ENCODE measurements at places on chromosomes 3 and 15.

- DNase-seq, result no peak
Measured at GRCh38 chr3:172132159-172132586, 92.8 kb downstream of the FNDC3B start.

DNA sequence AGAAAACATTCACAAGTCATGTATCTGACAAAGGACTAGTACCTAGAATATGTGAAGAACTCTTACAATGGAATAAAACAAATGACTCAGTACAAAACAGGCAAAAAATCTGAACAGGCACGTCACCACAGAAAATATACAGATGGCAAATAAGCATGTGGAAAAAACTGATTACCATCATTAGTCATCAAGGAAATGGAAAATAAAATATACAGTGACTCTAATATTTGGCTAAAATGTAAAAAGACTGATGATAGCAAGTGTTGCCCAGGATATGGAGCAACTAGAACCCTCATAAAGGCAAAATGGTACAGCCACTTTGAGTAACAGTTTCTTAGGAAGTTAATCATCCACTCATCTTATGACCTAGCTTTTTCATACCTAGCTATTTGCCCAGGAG, 95.8 kb upstream of the ABHD17C start:
- peak; percentile 50 for DNase-seq

DNA sequence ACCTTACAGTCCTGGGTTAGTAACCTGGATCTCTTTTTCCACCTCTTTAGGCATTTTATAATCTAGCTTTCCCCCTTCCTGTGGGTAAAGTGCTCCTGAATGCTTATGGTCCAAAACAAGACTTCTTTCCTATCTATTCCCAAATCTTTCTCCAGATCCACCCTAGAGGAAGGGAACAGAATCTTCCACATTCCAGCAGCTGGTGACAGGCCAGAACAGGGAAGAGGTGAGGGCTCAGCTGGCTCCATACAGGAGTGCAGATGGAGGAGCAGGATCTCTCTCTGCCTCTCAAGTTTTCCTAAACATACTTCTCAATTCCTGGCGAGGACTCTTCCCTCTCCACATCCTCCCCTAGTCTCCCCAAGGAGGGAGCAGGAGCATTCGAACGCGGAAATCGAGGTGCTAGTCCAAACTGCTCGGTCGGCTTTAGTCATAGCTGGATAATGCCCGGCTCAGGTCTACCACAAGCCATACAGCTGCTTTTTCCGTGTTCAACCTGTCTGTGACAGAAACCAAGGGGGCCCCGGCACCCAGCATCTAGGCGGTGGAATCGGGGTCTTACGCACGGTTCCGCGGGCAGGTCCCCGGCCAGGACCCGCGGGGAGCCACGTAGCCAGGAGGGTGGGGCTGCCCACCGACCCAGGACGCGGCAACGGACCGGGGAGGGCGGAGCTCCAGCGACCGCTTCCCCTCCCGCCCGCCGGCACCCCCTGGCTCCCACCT, 4.0 kb downstream of the RASSF1 start:
- peak; percentile 40 for DNase-seq

- no peak for DNase-seq
Measured at GRCh38 chr3:49712631-49713317, 6.7 kb downstream of the AMIGO3 start.

DNA sequence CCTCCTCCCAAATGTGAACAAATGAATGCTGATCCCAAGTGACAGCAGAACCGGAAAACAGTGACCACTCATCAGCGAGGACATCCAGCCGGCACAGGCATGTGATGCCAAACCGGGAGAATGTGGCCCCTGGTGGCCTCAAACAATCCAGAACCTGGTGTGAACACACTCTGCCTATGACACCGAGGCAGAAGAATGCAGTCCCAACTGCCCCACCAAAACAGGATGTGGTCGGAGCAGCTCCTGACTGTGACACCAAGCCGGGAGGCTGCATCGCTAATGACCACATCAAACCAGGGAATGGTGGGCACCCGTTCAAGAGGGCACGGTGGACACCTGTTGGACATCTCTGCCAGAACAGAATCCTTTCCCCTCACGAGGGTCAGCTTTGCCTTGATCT, 15.4 kb downstream of the SCN5A start:
- no peak for DNase-seq

DNA sequence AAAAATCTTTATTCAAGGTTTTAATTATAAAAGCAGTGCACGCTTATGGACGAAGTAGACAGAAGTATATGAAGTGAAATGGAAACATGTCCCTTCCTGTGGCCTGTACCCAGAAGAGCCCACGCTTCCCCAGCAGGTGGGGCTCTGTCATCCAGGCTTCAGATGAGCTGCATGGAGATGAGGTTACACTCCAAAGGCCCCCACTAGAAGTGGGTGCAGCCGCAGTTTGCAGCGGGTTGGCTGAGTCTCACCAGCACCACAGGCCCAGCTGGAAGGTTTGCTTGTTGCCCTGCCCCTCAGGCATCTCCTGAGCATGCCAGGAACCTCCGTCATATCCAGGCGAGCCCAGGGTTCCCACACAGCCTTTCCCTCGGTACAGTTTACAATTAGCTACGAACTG, 33.1 kb downstream of the PRR20G start:
- DNase-seq, result no peak

- DNase-seq, result no peak
Measured at GRCh38 chr3:30586096-30586805, 20.1 kb upstream of the TGFBR2 start.

DNA sequence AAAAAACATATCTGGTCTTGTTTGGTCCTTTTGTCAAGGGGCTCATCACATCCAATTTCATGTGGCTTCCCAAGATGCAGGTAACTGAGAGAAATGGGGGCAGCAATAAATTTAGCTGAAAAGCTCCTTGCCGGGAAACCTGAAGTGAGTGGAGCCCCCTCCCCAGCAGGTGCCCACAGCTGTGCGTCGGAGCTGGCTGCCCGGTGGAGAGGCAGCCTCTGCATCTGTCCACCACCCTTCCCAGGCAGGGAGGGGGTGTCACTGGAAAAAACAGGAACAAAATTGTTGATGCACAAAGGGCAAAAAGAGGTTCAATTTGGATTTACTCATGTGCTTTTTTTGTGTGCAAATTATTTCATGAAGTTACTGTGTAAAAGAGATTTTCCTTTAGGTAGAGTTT, 249.4 kb upstream of the LYSMD4 start:
- no peak for DNase-seq

DNA sequence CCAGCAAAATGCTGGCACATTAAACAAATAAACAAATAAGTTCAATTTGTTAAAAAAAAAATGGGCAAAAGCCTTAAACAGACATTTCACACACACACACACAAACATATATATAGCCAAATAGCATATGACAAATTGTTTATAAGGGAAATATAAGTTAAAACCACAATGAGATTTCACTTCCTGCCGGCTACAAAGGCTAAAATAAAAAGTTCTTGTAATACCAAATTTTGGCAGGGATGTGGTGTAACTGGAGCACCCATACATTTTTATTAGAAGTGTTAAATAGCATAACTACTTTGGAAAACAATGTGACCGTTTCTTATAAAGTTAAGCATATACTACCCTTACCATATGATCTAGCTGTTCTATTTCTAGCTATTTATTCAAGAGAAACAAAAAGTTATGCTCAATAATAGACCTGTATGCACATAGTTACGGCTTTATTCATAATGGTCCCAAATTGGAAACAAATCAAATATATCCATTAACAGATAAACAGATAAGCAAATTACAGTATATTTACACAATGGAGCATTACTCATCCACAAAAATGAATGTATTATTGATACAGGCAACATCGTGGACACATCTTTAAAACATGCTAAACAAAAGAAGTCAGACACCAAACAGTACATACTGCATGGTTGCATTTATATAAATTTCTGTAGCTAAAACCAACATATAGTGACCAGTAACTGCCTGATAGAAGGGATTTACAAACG, 93.9 kb downstream of the EOMES start:
- DNase-seq, result no peak

GRCh38 chr15:39720621-39721611, 61.7 kb downstream of the FSIP1 start:
- DNase-seq, result no peak

DNA sequence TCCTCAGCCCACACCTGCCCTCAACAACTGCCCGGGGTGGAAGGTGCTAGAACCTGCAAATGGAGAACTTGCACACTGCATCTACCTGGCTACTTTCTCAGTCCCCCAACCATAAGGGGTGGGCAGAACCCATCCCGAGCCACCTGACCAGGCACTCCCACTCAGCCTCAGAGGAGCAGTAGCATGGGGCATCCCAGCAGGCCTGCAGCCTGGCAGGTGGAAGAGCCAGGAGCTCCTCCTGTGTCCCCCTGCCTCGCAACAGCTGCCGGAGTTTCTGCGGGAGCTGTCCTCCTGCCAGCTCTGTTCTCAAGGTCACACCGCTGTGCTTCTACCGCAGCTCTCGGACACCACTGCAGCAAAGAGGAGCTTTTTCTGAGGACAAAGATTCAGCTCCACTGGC, 27.5 kb downstream of the RAB6B start:
- DNase-seq, result no peak

- DNase-seq, result no peak
Measured at GRCh38 chr3:59979542-59979941, 929.7 kb upstream of the CFAP20DC start.

- no peak for DNase-seq
Measured at GRCh38 chr15:92492551-92493115, 99.0 kb downstream of the ST8SIA2 start.

GRCh38 chr15:85493260-85493659, 112.9 kb downstream of the AKAP13 start:
- no peak for DNase-seq

DNA sequence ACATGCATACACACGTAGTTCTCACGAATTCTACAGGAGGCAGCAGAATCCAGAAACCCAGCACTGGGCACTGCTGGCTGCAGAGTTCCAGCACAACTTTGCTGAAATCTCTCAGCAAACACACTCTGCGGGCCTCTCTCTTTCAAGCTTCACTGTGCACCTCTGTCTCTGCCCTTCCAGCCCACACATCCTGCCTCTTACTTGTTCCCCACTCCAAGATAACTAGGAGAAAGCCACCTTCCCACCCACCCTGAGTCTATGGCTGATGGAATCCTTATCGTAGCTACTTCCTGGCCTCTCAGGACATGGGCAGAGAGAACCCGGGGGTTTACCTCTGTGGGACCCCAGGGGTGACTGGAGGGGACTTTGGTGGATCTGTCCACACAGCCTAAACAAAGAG, 11.9 kb downstream of the ANP32A start:
- no peak for DNase-seq

- DNase-seq, result no peak
Measured at GRCh38 chr3:108319428-108320082, 23.2 kb downstream of the HHLA2 start.

GRCh38 chr3:66097647-66098046, 58.9 kb upstream of the MAGI1 start:
- DNase-seq, result no peak

DNA sequence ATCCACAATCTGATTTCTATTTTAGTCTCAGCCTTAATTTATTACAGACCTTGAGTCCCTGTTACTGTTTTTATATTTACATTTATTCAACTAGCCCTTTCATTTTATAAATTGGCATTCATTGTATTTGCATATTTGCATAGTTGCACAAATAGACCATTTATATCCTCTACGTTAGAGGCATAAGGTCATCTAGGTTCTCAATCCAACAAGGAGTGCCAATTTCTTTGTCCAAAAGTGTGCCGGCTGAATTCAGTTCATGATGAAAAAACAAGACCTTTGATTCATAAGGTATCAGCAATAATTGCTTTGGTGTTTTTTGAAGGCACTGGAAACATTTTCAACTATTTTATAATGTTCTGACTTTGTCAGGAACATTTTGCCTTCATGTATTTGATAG, 33.9 kb upstream of the NANOGP8 start:
- no peak for DNase-seq

GRCh38 chr3:143526011-143526545, 322.2 kb downstream of the SLC9A9 start:
- DNase-seq, result no peak

- DNase-seq, result no peak
Measured at GRCh38 chr15:91988071-91988470, 134.6 kb downstream of the SLCO3A1 start.

- no peak for DNase-seq
Measured at GRCh38 chr3:59432665-59433064, 382.8 kb upstream of the CFAP20DC start.

- no peak for DNase-seq
Measured at GRCh38 chr3:18370672-18371071, 54.5 kb downstream of the SATB1 start.

DNA sequence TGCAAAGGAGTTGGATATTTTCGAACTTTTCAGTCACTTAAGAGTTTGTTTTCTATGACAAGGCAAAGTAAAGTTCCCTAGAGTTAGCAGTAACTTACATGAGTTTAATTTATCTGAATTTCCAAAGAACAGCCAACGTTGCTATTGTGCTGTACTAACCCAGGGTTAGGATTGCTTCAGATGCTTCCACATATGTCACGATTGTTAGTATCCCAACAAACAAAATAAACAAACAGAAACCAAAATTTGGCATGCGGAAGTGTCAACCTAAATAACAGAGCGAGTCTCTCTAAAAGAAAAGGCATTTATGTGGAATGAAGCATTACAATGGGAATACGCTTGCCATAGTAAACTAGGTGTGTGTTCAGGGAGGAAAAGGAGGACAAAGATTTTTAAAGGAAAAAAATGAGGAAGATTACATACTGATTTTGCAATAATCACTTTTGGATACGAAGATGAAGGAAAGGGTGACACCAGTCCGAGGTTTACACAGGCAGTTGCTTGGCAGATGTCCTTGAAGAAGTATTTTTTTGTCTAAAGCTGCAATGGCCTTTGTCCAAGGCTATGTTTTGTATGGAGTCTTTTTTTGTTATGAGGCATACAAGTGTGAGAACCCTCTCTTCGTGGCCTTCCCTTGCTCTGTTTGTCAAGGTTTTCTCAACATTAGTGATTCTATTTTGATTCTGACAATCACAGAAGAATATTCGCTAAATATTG, 267.9 kb downstream of the GABRG3 start:
- DNase-seq, result no peak

- no peak for DNase-seq
Measured at GRCh38 chr3:197516517-197516889, 39.3 kb downstream of the BDH1 start.

DNA sequence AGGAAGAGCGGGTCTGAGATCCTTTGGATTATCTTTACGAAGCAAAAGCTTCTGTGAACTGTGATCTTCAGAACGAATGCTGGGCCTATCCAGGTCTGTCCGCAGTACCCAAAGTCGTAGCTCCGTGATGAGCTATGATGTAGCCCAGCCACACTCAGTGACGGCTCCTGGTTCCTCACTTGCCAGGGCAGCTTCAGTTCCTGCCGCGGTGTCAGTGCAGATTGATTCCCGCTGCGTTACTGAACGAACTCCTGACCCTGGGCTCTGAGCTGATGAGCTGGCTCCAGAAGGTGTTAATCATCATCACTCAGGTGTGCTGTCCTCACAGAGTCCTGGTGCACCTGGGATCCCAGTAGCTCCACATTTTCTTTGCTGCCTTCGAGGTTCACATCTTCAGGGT, 45.0 kb downstream of the TMEM44 start:
- no peak for DNase-seq

DNA sequence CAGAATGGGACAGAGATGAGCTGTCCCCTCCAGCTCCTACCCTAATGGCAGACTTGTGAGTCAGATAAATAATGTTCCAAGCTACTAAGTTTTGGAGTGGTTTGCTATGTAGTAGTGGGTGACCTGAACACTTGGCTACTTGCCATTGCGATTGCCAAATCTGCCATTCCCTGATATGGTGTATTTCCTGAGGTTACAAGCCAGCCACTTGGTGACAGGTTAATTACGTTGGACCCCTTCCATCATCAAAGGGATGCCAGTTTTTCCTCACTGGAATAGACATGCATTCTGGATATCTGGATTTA, 33.6 kb downstream of the MORF4L1 start:
- DNase-seq, result no peak

- DNase-seq, result no peak
Measured at GRCh38 chr15:79025201-79025600, 65.4 kb downstream of the RASGRF1 start.
